Stimulated activated CD4-positive, alpha-beta T cell treated with anti-CD3 and anti-CD28 coated beads, Interleukin-1b, Interleukin-23, amount 100 ng/mL, for 4 hours (primary cell): ENCODE measurements at places on chromosomes 2 and 18.
A peak's percentile ranks its signal among the peaks of the same experiment; 100 is the strongest.

GRCh38 chr18:65752625-65753325 is 2.0 kb downstream of the CDH7 start:
- DNase-seq: no peak

- DNase-seq: no peak
Observed at GRCh38 chr2:18378020-18378653, 182.3 kb downstream of the RDH14 start.

- no peak for DNase-seq
Observed at GRCh38 chr2:99348173-99348572, 11.0 kb downstream of the EIF5B start.

GRCh38 chr2:95730813-95731212 is 139.0 kb downstream of the TRIM43 start:
- DNase-seq: no peak

DNA sequence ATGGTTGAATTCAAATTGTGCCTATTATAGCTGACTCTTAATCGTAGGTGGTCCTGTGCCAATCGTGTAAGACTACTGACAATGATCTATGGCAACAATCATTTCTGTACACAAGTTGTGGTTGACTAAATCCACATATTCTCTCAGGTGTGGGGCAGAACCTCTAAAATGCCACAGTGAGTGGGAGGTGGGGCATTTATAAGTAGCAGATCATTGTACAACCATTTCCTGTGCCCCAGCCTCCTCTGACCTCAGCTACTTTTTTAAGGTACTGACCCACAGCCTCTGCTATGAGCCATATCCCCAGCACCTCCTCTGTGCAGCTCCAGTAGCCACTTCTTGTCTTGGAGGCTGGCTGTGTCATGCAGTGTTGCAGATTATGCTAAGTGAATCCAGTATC is 48.6 kb upstream of the RAPH1 start:
- no peak for DNase-seq

GRCh38 chr2:174086708-174087107 is 121.5 kb upstream of the SP3 start:
- DNase-seq: no peak

- no peak for DNase-seq
Observed at GRCh38 chr2:39156107-39156506, 35.3 kb upstream of the SOS1 start.

DNA sequence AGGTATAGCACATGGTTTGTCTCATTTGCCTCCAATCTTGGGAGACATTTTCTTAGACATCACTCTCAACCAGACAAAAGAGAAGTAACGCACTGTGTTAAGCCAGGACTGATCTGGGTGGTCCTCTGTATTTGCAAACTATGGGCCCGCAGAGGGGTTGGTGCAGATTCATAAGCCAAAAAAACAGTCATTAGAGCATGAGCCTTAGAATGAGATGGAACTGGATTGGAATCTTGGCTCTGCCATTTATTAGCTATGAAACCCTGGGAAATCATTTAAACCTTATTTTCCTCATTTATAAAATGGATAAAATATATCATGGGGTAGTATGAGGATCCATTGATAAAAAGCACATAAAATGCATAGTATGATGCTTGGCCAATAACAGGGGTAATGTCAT is 213.5 kb upstream of the APCDD1 start:
- no peak for DNase-seq

- DNase-seq: no peak
Observed at GRCh38 chr2:237097911-237098702, 12.4 kb downstream of the COPS8 start.

- no peak for DNase-seq
Observed at GRCh38 chr2:134202371-134202770, 51.5 kb upstream of the MGAT5 start.

DNA sequence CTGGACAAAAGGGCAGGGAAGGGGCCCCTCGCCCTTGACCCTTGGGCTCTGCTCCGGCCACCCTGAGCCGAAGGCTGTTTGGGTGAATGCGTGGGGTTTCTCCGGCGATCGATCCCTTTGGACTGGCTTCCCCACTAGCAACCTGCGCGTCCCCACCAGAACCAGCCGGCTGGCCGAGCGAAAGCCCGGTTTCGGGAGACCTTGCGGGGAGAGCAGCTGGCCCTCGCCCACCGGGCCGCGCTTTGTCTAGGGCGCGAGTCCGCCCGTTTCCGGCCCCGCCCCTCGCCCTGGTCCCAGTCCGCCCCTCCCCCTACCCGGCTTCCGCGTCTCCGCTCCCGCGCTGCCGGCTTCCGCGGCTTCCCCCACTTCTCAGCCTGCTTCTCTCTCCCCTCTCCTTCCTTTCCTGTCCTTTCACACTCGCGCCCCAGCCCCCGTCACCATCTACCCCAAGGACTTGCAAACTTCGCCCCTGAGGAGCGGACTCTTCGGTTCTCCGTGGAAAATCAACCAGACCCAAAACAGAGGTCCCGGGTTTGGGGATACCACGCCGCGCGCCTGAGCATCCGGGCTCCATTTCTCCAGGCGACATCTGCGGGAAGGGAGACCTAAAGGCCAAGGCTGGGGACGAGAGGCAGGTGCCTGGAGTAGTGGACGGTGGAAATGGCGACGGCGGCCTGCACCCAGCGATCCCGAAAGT is 48.0 kb upstream of the ATP6V1B1 start:
- DNase-seq: peak; percentile 55

DNA sequence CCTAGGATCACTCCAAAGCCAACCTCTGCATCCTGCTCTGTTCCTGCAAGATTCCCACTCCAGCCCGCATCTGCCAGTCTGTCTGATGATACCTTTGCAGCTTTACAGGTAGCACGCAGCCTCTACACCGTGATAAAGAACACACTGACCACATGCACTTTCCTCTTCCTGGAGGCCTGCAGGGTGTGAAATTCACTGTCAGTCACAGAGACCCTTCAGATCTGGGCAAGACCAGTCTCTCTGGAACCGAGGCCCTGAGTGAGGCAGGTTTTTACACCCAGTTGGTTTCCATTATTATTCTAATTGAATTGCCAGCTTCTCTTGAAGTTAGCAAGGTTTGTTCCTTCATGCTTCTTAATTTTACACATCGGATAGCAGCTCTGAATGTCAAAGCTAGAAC is 30.5 kb upstream of the TWIST2 start:
- no peak for DNase-seq

DNA sequence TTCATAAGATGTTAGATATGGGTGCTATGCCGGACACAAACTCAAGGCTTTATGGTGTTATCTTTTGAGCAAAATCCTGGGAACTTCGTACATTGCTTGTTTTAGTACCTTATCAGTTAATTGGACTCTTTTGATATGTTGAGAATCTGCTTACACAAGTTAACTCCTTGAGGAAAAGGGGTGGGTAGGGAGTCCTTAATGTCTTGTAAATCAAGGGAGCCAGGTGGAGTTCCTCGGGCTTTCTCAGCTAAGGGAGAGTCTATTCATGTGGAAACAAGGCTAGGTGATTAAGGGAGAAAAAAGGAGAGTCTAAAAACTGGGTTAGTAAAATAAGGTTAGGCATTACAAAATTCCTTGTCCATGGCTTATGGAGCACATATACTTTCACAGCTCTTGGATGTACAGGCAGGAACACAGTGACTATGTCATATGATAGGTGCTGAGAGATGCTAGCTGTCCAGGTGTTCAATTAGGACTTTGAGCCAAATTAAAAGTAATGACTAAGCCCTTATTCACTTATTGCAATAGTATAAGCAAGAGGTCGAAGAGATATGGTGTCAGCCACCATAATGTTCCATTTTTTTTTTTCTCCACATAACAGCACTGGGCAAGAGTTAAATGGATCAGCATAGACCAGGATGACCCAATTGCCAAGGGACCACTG is 59.5 kb upstream of the DYNAP start:
- no peak for DNase-seq

DNA sequence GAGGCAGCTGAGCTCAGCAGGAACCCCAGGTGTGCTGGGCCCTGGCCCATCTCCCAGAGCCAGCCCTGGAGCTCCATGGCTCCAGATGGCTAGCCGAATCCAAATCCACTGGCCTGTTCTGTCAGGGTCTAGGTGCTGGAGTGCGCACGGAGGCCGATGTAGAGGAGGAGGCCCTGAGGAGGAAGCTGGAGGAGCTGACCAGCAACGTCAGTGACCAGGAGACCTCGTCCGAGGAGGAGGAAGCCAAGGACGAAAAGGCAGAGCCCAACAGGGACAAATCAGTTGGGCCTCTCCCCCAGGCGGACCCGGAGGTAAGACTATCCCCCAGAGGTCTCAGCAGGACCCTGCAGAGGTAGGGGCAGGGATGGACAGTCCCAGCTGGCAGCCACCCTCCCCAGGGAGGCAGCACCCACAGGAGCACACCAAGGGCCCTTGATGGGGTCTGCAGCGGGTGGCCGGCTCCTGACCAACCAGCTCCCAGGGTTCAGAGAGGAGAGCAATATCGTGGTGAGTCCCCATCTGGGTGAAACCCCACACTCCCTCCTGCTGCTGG is 26.1 kb upstream of the PRLH start:
- no peak for DNase-seq

GRCh38 chr2:154425994-154426393 is 272.5 kb upstream of the KCNJ3 start:
- no peak for DNase-seq

DNA sequence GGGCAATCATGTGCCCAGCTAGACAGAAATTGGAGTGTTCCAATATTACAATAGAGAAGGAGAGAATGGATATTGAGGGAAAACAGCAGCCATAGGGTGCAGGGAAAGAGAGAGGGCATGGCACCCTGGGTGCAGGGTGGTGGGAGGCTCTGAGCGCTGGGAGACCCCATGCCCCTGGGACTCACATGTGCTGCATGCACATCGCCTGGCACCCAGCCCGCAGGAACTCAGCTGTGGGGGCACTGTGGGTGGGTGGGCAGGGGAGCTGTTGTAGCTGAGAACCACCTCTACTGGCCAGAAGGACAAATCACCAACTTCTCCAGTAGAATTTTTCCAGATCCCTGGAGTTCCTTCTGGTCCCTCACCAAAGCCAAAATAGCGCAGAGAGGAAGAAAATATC is 7.2 kb upstream of the NEURL3 start:
- no peak for DNase-seq

DNA sequence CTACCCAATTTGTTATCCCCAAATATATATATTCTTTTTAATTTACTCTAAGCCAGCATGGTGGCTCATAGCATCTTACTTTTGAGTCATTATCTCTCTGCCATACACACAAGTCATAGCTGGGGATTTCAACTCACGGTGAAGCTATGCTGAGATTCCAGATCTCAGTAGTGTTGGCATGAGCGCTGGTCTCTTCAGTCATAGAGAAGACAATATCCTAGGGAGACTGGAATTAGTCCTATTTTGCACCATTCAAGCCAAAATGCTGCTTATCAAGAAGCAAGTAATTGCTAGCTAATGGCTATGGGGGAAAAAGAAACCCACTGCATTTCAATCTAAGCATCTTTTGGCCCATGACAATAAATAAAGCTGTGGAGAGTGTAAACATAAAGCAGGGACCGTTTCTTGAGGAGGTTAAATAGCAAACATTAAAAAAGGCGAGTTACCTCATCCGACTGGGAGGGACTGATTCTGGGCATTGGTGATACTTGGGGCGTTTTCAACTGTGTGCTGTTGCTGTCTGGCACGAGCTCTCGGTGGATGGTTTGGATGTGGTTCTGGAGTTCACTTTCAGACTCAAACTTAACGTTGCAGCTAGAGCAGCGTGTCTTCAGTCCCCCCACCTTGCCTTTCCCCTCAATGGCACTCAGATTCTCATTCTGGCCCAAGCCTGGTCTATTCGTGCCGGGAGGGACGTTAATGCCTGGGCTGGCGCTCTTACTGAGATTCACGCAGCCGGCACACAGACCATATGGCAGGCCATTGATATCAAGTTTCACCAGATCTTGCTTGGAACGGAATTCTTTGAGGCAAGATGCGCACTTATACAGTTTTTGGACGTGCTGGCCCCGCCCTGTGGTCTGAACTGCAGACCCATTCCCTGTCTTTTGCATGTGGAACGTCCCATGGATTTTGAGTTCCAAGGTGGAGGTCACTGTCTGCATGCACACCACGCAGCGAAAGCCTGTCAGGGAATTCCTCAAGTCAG is 127.8 kb downstream of the ZNF521 start:
- DNase-seq: no peak

- no peak for DNase-seq
Observed at GRCh38 chr2:19478409-19478808, 120.0 kb upstream of the OSR1 start.
